ENCODE measurements at places on chromosomes 7 and 10. TPM values are rescaled to one million over a fixed set of nuclear protein-coding genes. Genes with fewer than 3 reads are reported as not detected.

GRCh38 chr10:119138346-119139306 is 26.9 kb downstream of the SFXN4 start:
- DNase-seq, result no peak

DNA sequence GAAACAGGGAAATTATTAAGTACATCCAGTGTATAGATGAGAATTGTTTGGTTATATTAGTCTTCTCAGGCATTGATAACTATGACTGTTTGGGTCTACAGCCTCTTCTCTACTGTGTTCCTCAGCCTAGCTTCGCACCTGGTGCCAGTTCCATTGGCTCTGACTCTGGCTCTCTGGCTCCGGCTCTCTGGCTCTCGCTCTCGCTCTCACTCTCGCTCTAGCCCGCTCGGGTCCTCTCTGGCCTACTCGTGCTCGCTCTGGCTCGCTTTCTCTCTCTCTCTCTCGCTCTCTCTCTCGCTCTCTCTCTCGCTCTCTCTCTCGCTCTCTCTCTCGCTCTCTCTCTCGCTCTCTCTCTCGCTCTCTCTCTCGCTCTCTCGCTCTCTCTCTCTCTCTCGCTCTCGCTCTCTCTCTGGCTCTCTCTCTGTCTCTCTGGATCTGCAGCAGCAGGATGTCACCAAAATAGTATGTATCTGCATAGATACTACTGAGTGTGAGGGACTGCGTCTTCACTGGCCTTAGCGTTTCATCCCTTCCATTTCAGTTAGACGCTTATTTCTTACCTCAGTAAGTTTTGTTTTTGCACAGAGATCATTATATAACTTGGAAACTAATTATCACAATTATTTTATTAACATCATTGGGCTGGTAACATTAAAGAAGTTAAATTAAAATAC is 6.5 kb upstream of the SSBP1 start:
- no peak for DNase-seq

DNA sequence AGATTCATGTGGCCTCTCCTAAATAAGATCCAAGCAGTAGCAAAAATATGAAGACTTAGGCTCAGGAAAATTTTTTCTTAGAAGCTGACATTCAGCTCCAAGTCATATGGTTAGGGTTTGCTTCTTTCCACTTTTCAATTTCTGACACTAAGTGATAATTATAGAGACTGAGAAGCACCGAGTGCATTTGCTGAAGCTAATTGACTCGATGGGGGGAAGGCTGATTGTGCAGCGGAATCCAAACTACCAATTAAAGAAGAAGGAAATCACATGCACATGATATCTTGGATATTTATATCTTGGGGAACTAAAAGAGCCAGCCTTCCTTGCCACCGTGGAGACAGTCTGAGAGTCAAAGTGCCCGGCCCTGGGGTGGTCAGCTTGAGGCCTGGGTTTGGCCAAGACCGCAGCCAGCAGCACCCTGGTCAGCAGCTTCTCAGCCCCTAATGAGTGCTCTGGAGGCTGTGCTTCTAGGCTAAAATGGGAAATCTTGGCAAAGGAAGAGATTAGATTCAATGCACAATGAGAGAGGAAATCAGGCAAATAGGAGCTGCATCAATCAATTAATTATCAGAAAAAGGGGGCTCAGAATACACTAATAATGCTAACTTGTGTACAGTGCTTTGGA is 589.3 kb downstream of the NRG3 start:
- DNase-seq, result no peak

DNA sequence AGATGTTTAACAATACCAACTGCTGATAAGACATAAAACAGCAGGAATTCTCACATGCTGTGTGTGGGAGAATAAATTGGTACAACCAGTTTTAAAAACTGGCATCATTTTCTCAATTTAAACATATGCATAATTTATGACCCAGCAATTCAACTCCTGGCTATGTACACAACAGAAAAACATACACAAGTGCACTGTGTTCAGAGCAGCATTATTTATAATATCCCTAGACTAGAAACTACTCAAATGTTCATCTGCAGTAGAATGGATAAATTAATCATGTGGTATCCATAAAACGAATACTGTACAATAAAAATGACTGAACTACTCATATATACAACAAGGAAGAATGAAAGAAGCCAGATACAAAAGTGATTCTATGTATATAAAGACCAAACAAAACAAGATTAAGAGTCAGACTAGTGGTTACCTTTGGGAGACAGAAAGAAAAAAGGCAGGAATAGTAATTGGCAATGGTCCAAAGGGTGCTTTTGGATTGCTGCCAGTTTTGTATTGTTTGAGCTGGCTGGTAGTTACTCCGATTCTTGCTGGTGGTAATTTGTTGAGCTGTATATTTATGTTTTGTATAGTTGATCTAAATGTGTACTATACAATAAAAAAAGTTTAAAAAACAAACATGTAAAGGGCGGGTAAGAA is 306.0 kb downstream of the TFEC start:
- DNase-seq, result no peak

DNA sequence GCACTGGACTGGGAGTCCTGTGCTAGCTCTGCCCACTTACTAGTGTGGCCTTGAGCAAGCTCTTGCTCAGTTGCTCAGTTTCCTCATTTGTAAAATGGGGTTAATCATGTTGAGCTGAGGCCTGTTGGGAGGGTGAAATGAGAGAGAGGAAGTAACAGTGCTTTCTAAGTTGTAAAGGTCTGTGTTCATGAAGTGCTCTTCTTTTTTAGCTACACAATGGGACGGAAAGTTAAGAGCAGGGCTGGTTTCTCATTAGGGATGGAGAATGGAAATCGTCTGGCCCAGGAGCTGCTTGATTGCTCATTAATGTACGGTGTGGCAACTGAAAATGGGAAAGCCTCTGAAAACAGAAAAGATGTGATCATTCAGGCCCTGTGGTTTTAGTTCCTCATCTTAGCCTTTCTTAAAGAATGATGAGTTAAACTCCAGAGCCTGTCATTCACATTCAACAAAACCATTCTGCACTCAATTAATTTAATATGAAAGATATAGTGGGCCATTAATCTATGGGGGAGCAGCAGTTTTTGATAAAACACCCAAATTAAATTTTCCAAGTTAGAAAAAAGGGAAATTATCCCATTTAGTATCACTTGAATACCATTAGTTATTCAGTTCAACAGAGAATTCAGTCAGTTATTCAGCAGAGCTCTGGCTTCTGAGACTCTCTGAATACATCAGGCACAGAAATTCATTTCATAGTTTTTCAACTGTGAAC is 60.5 kb downstream of the SH2D4B start:
- DNase-seq, result no peak

DNA sequence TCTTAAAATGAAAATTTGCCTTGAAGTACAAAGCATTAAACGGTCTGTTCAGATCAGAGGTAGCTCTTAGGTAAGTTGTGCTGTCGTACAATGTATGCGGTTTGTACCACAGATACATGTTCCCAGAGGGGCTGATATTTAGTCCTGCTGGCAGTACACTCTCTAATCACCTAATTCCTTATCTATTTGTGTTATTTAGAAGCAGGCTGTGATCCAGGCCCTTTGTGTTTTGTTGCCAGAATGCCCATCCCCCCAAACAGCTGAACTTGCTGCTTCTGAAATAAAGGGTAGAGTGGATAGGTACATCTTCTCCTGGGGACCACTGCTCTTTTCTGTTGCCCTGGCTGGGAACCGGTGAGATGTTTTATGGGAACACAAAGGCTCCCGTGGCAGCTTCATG is 84.5 kb downstream of the SND1 start:
- no peak for DNase-seq

DNA sequence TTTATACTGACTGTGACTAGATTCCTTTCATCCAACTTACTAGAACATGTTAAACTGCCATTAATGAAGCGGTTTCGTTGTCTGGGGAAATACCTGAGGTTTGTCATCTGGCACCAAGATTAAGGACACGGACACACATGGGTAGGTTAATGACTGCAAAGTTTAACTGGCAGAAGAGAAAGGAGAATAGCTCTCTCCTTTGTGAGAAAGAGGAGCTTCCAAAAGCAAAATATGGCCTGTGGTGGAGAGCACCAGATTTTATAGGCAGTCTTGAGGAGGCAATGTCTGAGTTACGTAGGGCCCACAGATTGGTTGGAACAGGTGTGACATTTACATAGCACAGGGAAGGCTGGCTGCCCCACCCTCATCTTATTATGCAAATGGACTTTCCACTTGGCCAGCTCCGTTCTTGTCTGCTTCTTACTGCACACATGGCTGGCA is 1193.0 kb upstream of the CELF2 start:
- DNase-seq, result peak; percentile 88

- DNase-seq, result peak; percentile 27
Measured at GRCh38 chr7:22853674-22854157, 31.1 kb upstream of the TOMM7 start.

GRCh38 chr10:11154333-11154732 is 136.7 kb downstream of the CELF2 start:
- DNase-seq, result no peak

DNA sequence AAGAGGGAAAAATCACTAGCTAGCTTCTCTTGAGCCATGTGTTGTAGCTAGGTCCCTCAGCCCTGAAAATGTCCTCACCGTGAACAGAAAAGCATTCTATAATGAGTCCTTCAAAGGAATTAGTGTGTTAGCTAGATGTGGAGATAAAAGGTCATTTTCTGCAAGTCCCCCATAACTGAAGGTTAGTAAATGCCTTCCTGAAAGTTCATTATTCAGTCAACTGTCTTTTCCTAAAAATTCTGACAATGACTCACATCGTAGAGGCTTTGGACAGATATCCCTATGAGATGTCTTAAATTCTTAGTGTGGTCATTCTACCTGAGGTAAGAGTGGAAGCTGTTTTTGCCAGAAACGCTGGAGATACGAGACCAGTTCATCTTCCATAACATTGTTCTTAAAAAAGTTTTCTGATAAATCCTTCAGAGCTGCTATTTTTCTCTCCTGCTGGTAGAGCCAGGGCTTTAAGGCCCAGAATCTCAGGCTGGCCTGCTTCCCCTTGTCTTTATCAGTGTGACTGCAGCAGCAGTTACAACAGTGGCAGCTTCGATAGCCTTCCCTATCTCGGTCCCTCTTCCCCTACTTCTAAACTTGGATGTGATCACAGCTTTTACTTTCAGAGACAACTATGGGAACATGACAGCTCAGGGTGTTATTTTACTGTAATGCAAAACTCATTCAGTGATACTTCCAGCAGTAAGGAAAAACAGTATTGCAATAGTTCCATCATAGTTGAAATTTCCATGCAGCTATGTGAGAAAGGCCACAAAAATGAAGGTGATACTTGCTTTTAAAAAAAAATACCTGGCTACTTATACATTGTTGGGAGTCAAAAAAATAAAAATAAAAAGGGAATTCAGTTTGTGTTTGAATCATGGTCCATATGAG is 37.3 kb upstream of the PRKAR2B start:
- DNase-seq, result no peak

DNA sequence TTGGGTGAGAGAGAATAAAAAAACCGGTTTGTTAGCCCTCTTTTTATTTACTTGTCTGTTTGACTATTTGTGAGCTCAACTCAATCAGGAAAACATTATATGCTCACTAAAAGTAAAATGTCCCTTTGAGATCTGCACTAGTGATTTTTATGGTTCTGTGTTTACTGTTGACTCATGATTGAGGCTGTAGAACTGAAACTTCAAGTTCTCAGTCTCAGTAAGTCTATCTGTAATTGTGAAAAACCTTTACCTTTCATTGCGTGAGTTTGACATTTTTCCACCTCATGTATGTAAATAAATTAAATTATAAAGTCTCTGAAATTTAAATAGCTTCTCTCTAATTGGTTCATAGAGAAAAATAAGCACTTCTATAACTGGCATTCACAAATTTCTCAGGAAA is 17.0 kb upstream of the CASD1 start:
- no peak for DNase-seq

DNA sequence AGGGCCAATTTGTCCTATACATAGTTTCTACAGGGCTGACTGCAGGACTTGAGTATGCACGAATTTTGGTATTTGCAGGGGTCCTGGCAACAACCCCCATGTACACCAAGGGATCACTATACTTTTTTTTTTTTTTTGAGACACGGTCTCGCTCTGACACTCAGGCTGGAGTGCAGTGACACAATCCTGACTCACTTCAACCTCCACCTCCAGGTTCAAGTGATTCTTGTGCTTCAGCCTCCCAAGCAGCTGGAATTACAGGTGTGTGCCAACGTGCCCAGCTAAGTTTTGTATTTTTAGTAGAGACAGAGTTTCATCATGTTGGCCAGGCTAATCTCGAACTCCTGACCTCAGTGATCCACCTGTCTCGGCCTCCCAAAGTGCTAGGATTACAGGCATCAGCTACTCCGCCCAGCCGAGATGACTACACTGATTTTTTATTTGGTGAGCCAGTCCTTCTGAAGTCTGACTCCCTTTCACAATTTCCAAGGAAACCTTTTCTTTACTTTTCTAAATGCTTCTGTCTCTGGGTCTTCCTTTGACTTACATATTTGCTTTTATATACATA is 19.8 kb downstream of the CFAP70 start:
- DNase-seq, result no peak

DNA sequence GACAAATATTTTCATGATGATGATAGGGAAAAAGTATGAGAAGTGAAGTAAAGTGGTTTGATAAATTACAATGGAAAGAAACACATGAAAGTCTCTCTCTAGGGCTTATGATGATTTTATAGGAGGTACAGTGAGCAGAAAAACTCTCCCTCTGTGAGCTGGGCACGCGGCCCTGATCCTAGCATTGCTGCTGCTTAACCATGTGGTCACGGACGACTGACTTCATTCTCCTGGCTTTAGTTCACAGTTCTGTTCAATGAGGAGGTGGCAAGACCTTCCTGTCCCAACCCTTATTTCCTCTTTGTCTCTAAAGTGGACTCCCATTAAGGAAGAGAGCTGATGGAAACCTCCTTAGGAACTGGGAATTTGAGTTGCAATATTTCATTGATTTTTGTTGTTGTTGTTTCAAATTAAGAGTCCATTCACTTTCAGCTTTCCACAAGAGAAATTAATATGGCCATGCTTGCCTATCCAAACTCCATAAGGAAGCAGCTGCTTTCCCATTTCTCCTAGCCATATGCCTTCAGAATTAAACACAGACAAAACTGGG is 8.2 kb upstream of the PON3 start:
- DNase-seq, result no peak

- DNase-seq, result no peak
Measured at GRCh38 chr7:10740805-10741204, 232.9 kb upstream of the PHF14 start.

The ARHGEF35 gene
- 9.5 TPM for polyA plus RNA-seq

The AASS gene
- 4.9 TPM for polyA plus RNA-seq

The FAM20C gene
- 114 TPM for polyA plus RNA-seq

The EPO gene
- not detected for polyA plus RNA-seq

The C7orf57 gene
- not detected for polyA plus RNA-seq

The PHYHIPL gene
- 19.2 TPM for polyA plus RNA-seq

The TMEM229A gene
- polyA plus RNA-seq, result not detected
